EL (cell line): ENCODE measurements at places on chromosomes 12 and 14.

GRCh38 chr14:75970989-75971388 lies 10.8 kb downstream of the TGFB3 start:
- DNase-seq, result no peak

GRCh38 chr14:92568621-92569479 lies 55.3 kb downstream of the RIN3 start:
- no peak for DNase-seq

GRCh38 chr14:36522972-36523715 lies 3.1 kb upstream of the NKX2-1 start:
- DNase-seq, result no peak

DNA sequence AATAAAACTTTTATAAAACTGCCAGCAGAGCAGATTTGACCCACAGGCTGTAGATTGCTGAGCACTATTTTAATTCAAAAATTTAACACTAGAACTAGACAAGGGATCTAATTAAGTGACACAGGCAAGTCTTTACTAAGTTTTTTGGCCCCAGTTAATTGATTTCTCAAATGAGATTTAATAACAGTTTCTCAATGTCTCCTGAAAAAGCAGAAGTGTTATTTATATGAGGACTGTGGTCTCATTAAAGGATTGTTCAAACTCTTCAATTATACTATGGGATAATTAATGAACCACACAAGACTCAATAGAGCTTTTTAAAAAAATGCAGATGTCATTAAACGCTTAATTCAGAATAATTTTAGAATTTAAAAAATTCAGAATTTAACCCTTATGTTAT lies 1.9 kb downstream of the HEATR5A start:
- DNase-seq, result no peak

GRCh38 chr14:103109535-103110441 lies 13.5 kb upstream of the TNFAIP2 start:
- DNase-seq, result peak; percentile 94

DNA sequence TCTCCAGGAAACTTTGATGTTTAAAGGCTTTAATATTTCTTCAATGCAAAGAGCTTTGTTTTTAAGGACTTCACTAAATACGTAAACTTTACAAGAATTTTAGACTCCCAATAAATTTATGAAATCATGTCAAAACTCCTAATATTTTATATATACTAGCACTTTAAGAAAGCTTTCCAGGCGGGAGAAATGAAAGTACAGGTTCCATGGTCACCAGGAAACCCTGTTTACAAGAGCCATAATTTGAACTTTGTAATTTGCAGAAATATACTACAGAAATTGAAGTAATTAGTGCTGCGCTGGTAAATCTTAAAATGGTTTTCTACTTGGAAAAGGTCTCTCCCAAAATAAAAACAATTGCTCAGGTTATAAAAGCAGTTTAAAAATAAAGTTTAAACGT lies 8.8 kb downstream of the CCDC92 start:
- no peak for DNase-seq

DNA sequence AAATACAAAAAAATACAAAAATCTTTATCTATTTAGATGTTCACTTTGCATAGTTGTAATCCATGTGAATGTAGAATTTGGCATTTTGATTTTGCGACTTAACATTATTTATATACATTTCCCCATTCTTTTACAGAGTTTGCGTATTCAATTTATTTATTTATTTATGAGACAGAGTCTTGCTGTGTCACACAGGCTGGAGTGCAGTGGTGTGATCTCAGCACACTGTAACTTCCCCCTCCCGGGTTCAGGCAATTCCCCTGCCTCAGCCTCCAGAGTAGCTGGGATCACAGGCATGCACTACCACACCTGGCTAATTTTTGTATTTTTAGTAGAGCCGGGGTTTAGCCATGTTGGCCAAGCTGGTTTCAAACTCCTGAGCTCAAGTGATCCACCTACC lies 25.3 kb upstream of the STRN3 start:
- no peak for DNase-seq
